ENCODE measurements at places on chromosomes 12 and 14.
A peak's percentile ranks its signal among the peaks of the same experiment; 100 is the strongest.

DNA sequence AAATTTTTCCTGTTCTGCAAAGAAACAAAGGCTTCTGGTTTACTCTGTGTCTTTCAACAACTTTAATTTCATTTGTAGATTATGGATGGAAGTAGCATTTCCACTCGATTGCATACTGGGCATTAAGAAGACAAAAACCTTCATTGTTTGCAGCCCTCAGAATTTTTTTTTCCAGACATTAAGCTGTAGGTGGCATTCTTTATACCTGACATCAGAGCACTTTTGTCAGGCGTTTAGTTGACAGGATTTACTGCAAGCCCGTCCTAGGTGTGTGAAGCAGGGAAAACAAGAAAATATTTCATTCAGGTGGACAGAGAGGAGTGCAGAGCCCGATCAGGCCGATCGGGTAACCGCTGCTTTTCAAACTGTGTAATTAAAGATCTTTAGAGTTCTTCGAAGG is 107.5 kb downstream of the TMEM260 start:
- peak; percentile 50 for DNase-seq

- no peak for DNase-seq
Observed at GRCh38 chr12:6635856-6636531, at the start of gene LPAR5. Gene LPAR5 (minus strand): TSS chr12:6635959. CDS start chr12:6621248, 14,711 bp downstream.

- no peak for DNase-seq
Observed at GRCh38 chr14:22509036-22509709, 79.9 kb downstream of the DAD1 start.

- DNase-seq, result no peak
Observed at GRCh38 chr12:64009321-64010068, 165.0 kb downstream of the SRGAP1 start.

- no peak for DNase-seq
Observed at GRCh38 chr12:77850129-77850528, 19.4 kb downstream of the NAV3 start.

DNA sequence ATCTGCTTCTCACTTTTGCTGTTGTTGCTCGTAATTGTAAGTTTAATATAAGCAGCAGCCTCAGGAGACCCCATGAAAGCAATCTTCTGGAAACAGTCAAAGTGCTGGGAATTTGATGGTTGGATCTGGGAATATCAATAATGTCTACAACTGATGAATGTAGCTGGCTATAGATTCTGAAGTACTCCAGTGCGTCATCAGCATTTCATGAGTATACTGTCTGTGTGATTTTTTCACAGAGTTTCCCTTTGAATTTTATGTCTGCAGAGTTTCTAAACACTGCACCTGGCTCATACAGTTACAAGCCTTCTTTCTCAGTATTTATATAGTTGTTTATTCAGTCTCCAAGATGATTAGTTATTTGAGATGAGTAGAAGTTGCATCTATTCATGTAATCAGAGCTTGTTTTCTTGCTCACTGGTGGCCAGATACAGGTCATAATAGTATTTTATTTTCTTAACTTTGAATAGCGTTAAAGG is 222.3 kb downstream of the RAD51B start:
- DNase-seq, result no peak

DNA sequence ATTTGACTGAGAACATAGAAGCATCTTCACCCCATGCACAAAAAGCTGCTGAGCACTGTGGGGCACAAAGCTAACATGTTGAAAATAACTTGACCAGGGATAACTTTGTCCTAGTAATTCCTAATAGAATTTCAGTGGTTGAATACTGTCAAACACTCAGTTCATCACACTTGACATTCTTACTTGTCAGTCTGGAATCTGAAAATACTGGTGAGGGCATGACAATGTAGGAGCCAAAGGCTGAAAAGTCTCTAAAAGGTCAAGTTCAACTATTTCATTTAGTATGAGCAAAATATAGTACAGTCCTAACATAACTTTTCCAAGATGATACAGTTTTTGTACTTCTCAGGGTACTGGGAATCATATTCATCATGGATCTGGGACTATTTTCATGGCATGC is 504.4 kb upstream of the LMO3 start:
- no peak for DNase-seq

DNA sequence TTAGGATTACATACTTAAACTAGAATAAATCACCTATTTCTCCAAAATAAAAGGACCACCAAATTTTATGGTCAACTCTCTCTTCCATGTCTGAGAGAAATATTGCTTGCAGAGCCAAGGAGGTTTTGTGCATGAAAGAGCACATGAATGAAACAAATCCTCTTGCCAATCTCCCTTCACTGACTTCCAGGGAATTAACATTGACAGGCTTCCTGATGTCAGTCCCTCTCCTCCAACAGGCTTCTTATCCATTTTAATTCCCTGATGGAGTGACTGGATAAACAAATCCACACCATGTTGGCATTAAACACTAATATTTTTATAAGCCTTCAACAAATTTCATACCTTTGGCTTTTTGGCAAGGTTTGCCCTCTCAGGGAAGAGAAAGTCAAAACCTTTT is 45.3 kb upstream of the CNTN1 start:
- DNase-seq, result peak; percentile 8

DNA sequence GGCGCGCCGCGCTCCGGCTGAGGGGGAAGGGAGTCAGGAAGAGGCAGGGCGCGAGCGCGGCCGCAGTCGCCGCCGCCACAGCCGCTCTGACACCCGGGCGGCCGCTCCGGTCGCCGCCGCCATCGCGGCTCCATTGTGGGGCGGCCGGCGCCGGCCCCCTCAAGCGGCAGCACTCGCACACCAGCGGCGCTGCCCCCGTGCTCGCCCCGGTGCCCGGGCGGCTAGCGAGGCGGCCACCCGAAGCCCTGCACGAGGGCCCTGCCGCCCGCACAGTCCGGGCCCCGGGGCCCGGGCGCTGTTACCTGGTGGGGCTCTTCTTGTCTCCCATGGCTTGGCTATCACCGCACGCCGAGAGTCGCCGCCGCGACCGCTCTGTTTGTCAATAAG is 202 bp downstream of the YAF2 start:
- DNase-seq, result no peak

DNA sequence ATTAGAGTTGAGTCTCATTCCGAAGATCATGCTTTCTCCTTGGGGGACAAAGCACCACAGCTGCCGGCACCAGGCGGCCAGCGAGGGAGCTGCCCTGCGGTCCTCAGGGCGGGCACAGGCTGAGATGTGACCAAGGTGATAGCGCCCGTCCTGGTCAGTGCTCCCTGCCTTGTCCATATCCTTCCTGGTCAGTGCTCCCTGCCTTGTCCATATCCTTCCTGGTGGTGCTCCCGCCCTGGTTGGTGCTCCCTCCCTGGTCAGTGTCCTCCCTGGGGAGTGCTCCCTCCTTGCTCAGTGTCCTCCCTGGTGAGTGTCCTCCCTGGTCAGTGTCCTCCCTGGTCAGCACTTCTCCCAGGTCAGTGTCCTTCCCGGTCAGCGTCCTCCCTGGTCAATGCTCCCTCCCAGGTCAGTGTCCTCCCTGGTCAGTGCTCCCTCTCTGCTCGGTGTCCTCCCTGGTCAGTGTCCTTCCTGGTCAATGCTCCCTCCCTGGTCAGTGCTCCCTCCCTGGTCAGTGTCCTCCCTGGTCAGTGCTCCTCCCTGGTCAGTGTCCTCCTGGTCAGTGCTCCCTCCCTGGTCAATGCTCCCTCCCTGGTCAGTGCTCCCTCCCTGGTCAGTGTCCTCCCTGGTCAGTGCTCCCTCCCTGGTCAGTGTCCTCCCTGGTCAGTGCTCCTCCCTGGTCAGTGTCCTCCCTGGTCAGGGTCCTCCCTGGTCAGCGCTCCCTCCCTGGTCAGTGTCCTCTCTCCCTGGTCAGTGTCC is 92.2 kb downstream of the ADGRD1 start:
- DNase-seq, result no peak

DNA sequence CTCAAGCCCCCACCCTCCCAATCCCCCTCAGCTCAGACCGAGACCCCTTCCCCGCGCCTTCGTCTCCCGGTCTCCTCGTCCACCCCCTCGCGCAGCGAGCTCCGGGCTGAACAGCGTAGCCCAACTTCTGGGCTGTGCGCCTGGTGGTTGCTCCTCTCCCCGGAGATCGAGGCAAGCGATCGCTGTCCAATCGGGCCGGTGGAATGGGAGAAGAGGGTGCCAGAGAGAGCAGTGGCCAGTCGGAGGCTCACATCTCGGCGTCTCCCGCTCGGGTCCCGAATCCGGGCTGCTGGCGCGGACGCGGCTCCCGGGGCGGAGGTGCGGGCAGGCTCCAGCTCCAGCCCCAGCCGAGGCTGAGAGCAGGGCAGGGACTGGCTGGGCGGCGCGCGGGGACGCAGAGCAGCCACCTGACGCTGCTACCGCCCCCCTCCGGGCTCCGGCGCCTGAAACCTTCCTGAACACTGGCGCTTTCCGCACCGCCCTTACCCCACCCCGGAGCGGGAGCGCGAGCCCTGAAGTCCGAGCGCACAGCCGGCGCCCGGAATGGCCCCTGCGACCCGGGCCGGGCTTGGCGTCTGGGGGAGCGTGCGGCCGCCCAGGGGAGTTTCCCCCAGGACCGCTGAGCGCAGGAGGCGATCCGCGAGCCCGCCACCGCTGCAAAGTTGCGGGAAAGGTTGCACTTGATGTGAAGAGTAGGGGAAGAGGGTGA is 508 bp upstream of the KCNH5 start:
- peak; percentile 21 for DNase-seq

DNA sequence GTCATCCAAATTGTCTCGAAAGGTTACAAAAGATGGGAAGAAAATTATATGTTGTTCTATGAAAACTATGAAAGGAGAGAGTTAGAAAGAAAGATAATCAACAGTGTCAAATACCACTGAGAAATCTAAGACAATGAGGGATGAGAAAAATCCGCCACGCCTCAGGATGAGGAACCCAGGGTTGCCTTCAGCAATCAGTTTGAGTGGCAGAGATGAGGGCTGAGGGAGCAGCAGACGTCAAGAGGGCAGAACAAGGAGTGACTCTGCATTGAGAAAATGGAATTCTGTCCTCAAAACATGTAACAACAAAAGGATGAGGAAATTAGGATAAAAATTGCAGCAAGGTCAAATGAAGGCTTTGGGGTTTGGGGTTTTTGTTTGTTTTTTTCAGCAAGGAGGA is 18.3 kb upstream of the OXA1L start:
- no peak for DNase-seq

- DNase-seq, result no peak
Observed at GRCh38 chr12:666766-667308, 3.6 kb upstream of the NINJ2 start.

- DNase-seq, result no peak
Observed at GRCh38 chr14:100155756-100156616, 3.5 kb downstream of the DEGS2 start.

GRCh38 chr12:54008260-54008552 is 579 bp upstream of the HOXC8 start:
- no peak for DNase-seq

DNA sequence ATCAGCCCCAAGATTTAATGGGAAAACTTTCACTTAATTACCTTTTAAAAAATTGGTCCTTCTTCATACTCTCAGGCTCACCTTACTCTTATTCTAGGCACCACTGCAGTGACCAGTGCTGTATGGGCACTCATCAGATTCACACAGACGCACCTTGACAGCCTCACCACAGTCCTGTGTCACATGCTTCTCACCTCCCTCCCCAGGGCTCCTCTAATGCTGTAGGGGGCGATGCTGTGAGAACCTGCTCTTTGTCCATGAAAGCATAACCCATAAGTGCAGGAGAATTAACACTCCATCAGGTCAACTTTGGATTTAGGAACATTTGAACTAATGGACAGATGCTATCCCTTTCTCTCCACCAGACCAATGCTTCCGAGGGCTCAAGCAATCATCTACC is 13.9 kb upstream of the PPP4R3A start:
- DNase-seq, result no peak

- no peak for DNase-seq
Observed at GRCh38 chr14:84826294-84826693, 703.6 kb upstream of the FLRT2 start.

- DNase-seq, result no peak
Observed at GRCh38 chr12:42735861-42736361, 146.4 kb upstream of the PRICKLE1 start.

DNA sequence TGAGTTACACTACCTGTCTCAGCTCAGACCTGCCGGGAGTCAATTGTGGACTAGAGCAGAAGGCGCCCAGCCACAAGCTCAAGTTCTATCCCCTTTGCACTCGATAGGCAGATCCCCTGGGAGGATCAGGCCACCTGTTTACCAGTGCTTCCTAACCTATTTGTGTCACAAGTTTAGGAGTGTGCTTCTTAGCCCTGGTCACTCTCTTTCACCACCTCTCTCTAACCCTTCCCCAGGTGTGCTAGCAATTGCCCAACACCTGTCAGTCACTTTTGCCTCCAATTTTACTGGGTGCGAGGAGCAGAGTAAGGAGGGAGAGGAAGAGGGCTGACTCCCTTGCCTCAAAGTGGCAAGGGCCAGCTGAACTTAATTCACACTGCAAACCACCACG is 745 bp upstream of the NAA30 start:
- DNase-seq, result peak; percentile 57

DNA sequence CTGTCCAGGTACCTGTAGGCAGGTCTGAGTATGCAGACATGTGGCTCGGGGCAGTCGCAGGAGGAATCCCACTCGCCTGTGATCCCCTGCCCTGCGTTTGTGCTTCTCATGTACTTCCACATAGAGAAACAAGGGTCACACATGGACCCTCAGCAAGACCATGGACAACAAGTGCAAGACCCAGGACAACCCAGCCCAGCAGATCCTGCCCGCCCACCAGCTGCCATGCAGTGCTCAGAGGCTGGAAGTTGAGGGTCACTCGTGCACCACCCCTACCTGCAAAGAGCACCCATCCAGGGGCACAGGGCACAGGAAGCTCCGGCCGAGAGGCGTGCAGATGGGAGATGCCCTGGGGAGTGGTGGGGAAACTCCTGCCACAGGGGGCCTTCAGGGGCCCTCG is 67.5 kb upstream of the C14orf180 start:
- no peak for DNase-seq

- no peak for DNase-seq
Observed at GRCh38 chr12:91874086-91874865, 271.4 kb downstream of the BTG1 start.

DNA sequence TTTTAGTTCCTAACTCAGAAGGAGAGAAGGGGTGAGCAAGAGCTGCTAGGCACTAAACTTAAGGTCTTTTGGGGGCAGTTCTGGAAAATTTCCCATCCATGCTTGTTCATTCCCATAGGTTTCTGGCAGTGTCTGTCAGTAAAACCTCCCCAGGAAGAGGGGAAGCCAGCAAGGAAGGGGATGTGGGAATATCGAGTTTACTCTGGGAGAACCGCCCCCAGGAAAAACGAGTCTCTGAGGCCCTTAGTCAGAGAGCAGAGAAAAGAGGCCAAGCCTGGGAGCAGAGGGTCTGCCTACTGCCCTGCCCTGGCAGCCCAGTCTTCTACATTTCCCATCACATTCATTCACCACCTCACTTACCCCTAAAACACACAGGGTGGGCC is 55.9 kb downstream of the TMCC3 start:
- no peak for DNase-seq

All from NCI-H524 treated with DMSO at 0.1 percent for 48 hours (cell line).